Memory B cell (primary cell): ENCODE measurements at places on chromosomes 1 and 21.

DNA sequence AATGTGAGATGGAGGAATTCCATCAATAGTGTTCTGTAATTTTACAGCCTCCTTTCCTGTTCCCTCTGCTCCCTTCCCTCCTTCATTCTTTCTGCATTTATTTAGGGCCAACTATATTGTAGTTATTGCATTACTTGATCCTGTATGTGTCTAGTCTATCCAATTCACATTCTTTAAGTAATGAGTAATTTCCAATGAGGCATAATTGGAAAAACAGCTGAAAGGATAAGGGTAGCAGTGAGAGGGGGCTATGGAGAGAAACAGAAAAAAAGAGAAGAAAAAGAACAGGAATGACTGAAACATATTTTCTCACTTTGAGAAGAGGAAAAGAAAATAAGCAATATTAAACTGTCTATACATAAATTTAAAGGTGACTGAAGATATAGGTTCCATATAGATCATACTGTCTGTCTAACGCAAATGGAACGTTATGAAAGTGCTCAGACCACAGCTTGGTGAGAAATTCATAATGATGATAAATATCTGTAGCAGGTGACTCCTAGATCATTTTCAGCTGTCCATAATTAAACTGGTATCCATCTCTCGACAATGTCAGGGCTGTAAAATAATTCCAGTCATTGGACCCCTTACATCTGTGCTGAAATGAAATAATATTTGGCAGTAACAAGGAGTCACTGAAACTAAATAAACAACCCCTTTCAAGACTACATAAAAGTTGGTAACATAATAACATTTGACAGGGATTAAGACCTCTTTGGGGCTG is 61.8 kb downstream of the SPAG17 start:
- no peak for DNase-seq

DNA sequence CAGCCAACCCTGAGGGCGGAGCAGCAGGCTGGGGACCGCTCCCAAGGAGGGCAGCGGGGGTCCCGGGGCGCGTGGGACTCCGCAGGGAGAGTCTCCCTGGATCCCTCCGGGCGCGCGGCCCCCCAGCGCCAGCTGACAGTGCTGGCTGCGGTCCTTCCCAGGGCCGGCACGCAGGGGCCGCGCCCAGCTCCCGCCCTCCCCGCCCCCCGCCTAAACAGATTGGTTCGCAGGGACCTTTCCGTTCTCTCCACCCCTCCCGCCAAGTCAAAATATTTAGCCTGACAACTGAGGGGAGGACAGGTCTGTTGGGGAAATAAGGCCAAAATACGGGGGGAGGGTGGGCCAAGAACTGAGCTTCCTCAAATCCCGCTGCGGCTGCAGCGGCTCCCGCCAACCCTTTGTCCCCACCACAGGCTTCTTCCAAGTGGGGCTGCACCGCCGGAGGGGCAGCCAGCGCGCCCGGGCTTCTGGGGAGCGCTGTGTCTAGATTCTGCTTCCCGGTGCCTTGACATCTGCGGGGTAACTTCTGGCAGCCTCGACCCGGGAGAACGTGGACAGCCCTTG is at the start of gene INSRR:
TSS of gene INSRR (minus strand) at position 159 of the 564 bp plus-strand sequence. CDS start 496 bp downstream, outside the sequence.
- DNase-seq: no peak

DNA sequence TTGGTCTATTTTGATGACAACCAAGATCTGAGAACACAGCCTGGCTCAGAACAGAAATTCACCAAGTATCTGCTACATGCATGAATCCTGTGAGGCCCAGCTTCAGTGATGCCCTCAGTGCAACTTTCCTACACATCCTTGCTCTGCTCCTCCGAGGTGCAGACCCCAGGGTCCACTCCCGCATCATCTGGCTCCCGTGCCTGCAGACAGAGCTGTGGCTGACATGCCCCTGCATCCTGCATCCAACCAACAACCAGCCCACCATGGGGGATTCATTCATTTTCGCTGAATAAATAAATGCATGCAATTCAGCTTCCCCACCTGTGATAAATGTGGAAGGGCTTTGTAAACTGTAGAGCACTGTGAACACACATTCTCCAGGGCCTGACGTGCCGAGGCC is 112.3 kb downstream of the GLIS1 start:
- no peak for DNase-seq

GRCh38 chr1:98903726-98904125 is 100.9 kb downstream of the PLPPR5 start:
- no peak for DNase-seq

DNA sequence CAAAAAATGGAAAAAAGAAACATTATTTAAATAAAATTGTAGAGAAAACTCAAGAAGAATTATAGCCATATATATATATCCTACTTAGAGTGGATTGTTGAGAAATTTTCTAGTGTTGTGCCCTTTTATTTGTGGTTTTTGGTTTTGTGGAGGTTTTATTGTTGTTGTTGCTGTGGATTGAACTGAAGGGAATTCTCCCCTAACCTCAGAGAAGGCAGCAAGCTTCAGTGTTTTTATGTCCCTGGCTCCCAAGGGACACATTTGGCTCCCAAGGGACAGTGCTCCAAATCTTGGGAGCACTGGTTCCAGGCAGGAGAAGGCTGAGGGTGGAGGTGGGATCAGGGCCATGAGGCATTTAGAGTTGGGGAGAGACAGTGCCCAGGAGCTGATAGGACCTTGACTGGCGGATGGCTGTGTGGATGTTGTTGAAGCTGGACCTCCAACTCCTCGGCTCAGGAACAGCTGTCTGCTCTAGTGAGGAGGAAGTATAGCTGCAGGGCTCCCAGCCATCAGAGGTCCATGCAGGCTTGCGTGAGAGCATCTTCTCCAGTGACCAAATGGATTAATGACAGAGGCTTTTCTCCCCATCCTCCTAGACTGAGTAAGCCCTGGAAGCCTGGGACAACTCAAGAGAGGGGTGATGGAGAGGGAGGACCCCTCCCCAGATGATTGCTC is 100.5 kb downstream of the TEX35 start:
- DNase-seq: no peak
